ENCODE measurements at places on chromosomes 6 and 20.

DNA sequence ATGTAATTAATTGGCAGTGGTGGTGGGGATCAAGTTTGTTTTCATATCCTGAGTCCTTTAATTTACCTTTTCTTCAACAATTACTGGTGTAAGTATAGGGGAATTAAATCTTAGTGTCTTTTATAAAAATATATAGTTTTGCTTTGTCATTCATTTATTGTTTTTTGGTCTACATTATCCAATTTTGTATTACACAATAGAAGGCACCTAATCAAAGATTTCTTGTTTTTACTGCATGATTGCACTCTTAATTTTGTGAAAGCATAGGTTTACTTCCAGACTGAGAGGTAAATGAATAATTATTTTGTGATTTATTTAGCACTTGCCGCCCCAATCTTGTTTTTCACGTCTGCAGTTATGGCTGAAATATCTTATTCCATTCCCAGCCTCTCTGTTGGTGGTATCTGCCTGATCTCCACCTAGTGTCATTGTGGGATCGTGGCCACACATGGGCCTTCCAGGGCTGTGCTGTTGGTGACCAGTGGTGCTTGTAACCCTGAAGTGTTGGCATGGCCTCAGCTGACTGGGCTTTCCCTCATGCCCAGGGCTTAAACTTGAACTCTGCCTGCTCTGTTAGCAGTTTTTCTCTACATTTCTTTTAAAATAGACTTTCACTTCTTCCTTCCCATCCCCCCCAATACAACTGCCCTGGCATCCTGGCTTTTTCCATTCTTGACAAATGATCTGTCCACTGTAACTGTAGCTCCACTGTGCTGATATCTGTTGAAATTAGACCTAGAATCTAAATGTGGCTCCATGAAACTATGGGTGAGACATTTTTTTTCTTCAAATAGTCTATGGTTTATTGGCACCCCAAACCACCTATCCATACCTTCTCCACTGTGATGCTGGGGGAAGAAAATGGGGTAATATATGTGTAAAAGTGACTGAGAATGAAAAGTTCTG, 24.8 kb downstream of the E2F3 start:
- DNase-seq = no peak

GRCh38 chr6:107196152-107196551, 80.8 kb upstream of the BEND3 start:
- DNase-seq = no peak

DNA sequence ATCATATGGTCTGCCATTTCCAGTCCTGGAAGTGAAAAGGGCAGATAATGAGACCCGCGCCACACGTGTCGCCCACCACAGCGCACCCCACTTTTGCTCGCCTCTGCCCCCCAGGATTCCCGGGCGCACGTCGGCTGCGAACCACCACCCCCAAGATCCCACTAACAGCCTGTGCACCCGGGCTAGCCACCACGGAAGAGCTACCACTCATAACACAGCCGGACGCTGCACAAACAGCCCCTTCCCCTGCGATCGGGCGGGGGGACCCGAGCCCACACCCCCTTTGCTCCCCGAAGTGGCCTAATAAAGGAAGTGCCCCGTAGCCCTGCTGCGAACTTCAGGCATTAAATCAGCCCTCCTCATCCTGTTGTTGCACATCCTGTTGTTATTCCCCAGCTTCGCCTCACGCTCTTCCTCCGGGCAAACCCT, 506 bp downstream of the CITED2 start:
- no peak for DNase-seq

DNA sequence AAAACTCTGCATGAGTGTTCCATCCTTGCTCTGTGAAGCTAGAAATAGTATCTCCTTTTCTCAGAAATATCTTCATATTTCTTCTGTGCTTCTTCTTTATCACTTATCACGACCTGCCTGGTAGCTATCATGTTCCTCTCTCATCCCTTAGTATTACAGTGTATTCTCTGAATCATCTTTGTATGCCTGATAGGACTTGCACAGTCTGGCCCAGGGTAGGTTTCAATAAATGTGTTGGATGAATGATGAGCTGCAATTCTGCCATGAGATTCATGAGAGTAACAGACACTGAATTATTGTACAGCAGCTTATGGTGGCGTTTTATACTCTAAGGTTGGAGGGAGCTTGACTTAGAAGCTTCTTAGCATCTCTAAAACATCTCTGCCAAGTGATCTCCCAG, 66.6 kb downstream of the GRM1 start:
- no peak for DNase-seq

DNA sequence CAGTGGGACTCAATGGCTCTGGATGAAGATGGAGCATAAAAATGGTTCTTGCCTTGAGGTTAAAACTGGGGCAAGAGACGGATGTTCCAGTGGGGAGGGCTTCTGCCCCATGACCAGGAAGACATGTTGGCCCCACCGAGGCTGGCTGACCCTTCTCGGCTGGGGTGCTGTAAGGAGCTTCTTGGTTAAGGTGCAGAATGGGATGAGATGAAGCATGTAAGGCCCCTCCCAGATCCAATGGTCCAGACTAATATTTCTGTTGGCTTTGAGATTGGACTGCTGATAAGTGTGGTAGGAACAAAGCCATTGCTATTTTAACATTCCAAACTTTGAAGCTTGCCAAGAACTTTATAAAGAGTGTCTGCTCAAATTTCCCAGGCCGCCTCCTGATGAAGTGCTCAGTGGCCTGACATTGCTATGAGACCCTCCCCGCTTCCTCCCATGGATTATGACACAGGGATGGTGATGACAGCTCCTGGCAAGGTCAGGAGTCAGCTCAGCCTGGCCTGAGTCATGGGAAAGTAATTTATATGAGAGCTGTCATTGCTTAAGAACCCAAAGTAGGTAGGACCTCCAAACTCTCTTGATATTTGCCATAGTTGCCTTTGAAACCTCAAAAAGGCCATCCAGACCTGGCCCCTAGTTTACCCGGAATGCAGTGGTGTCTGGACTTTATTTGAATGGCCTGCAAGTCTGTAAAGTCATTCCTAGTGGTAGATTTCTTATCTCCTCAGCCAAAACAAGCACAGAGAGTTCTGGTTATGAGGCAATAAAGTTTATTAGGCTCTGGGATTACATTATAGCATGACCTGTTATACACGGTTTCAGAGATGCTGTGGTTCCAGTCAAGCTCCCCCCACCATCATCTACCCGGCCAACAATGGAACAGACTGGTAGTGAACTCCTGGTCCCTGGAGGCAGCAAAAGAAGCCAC, 55.2 kb downstream of the TGM2 start:
- DNase-seq = no peak

GRCh38 chr20:57104113-57104512, 162.3 kb downstream of the BMP7 start:
- no peak for DNase-seq

GRCh38 chr6:149136273-149136912, 181.1 kb upstream of the TAB2 start:
- DNase-seq = no peak

- no peak for DNase-seq
These were observed 87.0 kb upstream of the B3GAT2 start for GRCh38 chr6:71043902-71044301.

DNA sequence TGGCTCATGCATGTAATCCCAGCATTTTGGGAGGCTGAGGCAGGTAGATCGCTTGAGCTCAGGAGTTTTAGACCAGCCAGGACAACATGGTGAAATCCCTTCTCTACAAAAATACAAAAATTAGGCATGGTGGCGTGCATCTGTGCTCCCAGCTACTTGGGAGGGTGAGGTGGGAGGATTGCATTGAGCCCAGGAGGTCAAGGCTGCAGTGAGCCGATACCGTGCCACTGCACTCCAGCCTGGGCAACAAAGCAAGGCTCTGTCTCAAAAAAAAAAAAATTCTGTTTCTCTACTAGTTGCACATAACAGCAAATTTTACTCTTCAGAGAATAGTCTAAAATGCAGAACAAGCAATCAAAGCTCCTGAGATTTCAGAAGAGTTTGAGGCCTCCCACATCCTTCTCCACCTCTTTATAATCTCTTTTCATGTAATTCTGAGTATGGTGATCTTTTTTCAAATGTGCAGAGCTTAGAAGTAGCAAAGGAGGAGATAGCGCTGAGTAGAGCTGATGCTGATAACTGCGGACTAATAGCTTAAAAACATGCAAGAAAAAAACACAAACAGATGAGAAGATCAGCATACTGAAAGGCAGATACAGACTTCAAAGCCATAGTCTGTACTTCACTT, 23.3 kb downstream of the LRRN4 start:
- DNase-seq = no peak

DNA sequence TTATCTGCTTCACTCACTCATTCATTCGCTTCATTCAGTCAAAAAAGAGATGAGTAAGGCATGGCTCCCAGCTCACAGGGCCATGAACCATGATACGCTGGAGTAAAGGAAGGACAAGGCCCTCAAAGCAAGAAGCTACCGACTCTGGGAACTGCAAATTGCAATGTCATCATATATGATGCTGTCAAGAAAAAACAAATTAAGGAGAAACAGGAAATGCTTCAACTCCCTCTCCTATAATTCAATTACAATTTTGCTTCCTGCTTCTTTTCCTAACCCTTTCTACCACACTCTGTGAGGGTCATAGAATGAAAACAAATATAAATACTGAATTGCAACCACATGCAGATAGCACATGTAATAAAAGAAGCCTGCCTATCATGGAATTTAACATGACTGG, 725.7 kb upstream of the FLRT3 start:
- DNase-seq = no peak

GRCh38 chr6:22288721-22289120, 8.1 kb downstream of the PRL start:
- no peak for DNase-seq

- no peak for DNase-seq
These were observed 46.2 kb downstream of the SRPK1 start for GRCh38 chr6:35874730-35875129.

GRCh38 chr6:63504777-63505384, 67.4 kb upstream of the LOC128125822 start:
- no peak for DNase-seq

DNA sequence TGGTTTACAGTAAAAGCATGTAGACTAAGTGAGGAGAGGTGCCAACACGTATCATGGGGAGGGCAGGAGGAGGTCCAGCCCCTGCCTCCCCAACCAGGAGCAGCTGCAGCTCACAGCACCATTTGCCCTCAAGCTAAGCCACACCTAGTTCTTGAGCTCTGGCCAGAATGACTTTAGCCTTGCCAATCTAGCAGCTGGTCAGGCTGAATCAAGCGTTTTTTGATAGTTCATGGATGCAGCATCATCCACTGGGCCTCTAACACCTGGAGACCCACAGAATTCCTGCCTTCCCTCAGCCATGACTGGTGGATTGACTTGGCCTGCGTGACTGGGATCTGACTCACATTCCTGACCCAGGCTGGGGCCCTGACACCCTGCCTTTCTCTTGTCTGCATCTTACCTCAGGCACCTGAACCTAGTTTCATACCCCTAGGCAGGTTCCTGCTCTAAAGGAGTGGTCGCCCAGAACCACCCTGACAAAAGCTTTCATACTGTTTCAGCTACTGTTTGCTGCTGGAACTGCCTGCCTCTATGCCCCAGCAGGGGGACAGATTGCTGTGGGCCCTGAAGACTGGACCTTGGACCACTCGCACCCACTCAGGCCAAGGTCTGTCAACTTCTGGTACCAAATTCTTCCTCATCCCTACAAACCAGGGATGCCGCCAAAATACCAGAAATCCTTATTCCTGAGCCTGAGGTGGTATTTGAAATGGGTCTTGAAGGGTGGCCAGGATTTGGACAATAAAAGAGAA, 122.3 kb downstream of the QRSL1 start:
- DNase-seq = no peak

DNA sequence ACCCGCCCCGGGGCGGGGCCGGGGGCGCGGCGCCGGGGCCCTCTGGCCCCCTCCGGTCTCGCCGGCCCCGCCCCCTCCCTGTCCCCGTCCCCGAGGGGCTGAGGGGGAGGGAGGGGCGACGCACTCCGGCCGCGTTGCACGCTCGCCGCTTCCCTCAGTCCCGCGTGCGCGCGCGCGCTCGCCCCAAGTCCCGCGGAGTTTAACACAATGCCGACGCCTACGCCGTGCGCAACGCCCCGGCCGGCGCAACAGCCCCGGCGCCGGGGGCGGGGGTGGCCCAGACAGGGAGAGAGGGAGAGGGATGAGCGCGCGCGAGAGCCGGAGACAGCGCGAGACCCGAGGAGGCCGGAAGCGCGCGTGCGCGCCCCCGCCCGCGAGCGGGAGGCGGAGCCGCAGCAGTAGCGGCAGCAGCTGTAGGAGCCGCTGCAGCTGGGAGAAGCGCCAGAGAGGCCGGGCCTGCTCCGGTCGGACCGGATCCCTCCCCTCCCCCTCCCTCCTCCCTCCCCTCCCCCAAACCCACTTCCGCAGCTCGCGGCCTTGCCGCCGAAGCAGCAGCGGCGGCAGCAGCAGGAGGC, 996 bp downstream of the ZBTB2 start:
- DNase-seq = peak; percentile 98

- peak; percentile 51 for DNase-seq
These were observed 87.6 kb downstream of the ERMARD start for GRCh38 chr6:169839029-169839481.

GRCh38 chr20:24027229-24027628, 38.6 kb upstream of the GGTLC1 start:
- DNase-seq = peak; percentile 80

DNA sequence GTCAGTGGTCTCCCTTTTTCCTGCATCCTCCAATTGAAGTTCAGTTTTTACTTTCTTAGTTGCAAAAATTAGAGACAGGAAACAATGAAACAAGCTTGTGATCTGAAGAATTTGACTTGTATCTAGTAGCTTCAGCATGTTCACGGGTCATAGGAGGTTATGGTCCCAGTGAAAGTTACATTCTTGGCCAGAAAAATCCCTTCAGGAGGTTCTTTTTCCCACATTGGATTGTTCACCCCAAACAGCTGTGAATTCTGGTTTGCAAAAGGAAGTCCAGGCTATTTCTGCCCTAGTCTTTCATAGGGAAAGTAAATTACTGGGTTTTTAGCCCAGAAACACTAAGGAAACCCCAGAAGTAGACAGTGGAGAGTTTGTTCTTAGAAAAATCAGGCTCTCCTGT, 8.1 kb downstream of the ANKS1A start:
- DNase-seq = no peak

DNA sequence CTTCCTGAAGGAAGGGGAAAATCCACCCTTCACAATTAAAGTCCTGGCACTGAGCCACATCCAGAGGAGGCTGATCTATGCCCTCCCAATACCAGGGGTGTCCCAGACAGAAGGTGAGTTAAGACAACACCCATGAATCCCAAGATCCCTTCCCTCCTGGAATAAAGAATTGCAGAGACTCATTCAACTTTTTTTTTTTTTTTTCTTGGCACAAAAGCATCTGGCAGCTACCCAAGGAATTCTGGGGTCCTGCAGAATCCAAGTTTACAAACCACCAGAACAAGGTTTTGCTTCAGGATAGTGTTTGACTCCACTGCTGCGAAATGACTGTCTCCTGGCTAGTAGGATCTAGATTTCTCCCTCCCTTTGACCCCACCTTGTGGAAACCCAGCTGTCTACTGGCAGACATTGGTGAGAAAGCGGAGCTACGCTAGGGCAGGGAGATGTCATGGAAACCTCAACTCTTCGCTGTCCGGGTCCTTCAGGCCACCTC, 37.4 kb downstream of the JAG1 start:
- DNase-seq = no peak

DNA sequence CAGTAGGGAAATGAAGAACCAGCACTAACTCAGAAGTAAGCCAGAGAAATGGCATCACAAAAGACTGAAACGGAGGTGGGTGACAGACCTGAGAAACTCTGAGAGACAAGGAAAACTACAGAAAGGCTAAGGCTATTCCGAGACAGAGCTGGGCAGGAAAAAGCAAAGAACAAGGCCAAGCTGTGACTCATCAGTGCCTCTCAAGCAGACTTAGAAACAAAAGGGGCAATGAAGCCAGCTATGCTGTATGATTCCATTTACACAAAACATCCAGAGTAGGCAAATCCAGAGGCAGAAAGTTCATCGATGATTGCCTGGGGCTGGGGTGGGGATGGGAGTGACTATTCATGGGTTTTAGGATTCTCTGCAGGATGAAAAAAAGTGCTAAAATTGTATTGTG, 50.0 kb downstream of the SLC23A2 start:
- no peak for DNase-seq

Data from activated CD8-positive, alpha-beta memory T cell treated with anti-CD3 and anti-CD28 coated beads for 24 hours (primary cell).